ENCODE measurements at places on chromosomes 1 and 21.

DNA sequence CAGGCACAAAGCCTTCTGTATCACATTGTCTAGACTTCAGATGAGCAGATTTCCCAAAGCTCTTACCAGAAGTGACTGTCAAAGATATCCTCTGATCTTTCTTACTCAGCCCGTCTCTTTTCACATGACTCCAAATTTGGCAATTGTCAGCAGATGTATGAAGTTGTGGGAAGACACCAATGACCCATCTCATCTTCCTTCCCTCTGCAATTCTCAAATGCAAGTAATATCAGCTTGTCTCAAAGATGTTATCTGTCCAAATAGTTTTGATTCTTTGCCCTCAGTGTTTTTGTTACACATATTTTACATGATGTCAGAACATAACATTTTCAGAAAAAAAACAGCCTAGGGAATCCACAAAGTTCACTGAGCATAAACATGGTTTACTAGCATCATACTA is 45.1 kb upstream of the RGS2 start:
- DNase-seq: no peak

GRCh38 chr1:29798699-29799566 is 562.6 kb downstream of the PTPRU start:
- no peak for DNase-seq

DNA sequence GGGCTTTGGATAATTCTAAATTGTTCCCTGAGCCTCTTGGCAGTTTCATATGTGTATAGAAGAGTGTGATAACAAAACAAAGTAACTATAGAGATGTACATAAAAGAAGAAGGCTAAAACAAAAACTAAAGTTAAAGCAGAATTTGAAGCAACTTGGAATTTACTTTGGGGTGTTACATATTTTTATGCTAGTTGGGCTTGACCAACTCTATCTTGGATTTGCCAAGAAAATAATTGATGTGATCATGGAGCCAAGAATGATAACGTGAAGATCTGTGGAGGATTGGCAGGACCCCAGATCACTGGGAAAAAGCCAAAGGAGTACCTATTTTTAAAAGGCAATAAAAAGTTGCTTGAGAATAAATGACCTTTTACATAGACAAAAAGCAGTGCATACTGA is 206.9 kb downstream of the LMO4 start:
- DNase-seq: no peak

DNA sequence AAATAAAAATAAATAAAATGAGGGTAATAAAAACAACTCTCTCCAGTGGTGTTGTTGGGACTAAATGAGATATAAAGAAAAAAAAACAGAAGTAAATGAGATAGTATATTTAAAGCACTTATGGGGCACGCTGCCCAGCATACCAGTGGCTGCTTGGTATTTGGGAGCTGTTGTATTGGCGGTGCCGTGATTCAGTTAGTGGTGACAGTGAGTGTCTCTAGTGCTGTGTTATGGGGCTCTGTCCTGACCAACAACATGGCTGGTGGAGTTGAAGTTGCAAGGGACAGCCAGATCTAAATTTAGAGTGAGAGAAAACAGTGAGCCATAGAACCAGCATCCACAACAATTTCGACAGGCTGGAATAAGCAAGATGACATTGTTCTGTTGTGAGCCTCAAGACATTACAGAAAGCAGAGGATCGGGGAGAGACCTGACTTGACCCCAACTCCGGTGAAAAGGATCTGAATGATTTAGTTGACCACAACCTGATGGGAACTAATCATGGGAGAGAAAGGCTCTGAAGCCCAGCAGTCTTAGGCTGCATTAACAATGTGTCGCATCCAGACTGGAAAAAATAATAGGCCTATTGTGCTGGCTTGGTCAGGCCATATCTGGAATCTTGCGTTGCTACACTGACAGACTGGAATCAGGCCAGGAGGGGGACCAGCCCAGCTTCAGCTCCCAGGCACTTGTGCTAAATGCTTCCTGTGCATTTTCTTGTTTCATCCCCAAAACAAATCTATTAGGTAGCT is 2.4 kb upstream of the MFSD2A start:
- no peak for DNase-seq

- DNase-seq: no peak
Observed at GRCh38 chr1:165843304-165843703, 15.9 kb downstream of the UCK2 start.

DNA sequence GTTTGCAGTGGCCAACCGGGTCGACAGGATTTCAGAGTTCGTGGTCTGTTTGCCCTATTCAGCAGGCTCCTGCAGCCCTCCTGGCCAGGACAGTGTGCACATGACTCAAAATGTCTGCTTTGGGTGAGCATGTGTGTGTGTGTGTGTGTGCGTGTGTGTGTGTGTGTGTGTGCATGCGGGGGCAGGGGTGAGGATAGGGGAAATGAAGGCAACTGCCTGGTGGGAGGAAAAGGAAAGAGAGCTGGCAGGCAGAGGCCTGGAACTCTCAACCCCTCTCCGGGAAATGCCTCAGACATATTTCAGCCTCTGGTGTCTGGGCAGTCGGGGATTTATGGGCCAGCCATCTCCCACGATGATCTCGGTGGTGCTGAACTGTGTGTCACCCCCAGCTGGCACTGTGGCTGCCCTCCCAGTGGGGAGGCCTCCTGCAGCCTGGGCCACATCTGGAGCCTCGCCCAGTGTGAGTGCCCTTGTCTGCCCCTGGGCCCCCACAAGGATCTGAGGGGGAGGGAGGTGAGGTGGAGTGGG is 15.2 kb downstream of the CDCP2 start:
- DNase-seq: no peak

GRCh38 chr1:161182214-161182613 is 4.9 kb upstream of the B4GALT3 start:
- DNase-seq: peak; percentile 74

- DNase-seq: no peak
Observed at GRCh38 chr1:153402226-153402625, 11.4 kb upstream of the S100A8 start.

GRCh38 chr1:244887281-244887680 is 22.9 kb upstream of the HNRNPU start:
- no peak for DNase-seq

DNA sequence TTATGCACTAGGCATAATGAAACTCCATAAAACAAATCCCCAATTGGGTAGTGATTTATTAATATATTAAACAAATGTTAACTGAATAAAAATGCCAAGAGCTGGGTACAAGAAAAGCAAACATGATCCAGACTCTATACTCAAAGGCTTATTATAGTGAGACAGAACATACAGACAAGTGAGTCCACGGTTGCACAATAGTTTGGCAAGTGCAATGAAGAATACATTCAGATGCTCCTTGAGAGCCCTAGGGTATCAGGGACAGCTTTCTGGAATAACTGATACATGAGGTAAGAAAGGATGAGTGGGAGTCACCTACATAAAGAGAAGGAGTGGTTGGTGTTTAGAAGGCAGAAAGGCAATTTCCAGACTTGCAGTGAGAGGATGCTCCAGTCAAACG is 85.1 kb downstream of the VAV3 start:
- DNase-seq: no peak

DNA sequence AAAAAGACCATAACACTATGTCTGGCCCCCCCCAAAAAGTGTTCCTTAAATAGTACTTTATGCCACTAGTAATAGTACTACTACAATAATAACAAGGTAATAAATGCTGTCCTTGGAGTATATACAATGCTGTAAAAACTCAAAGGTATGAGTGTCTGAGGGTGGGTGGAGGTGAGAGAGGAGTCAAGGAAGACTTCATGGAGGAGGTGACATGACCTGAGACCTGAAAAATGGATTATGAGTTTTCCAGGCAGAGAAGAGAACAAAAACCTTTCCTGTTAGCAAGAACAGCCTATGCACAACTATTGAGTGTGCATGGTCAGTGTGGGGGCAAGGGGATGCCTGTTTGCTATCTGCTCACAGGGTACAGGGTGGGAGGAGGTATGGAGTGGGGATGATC is 290.2 kb upstream of the USP24 start:
- DNase-seq: no peak

DNA sequence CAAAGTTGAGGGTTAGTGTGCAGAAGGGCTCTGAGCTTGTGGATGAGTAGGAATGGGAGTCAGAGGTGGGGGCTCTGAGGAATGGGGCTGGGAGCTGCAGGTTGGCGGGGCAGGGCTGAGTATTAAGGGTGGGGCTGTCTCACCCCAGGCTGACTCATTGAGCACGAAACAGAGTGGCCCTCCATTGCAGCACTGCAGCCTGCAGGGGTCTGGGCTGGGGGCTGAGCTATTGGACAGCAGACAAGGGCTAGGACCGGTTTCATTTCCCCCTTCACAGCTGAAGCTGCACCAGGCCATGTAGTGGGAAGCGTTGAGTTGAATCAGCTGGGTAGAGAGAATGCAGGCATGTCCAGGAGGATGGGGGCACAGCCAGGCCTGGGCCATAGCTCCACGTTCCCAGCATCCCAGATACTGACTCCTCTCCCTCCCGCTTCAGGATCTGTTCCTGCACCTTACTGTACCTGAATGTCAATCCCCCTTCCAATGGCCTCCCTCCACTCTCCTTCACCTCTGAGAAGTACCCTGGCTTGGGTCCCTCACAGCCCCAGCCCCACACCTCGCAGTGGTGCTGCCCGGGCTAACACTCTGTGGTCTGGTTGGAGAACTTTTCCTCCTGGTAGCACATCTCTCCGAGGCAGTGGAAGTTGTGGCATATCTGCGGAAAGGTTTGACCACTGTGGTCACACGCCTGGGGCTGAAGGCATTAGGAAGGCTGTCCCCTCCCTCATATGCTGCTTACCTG is 4.4 kb upstream of the INPP5B start:
- no peak for DNase-seq

GRCh38 chr1:150549496-150550221 is 451 bp downstream of the ADAMTSL4 start:
- no peak for DNase-seq

DNA sequence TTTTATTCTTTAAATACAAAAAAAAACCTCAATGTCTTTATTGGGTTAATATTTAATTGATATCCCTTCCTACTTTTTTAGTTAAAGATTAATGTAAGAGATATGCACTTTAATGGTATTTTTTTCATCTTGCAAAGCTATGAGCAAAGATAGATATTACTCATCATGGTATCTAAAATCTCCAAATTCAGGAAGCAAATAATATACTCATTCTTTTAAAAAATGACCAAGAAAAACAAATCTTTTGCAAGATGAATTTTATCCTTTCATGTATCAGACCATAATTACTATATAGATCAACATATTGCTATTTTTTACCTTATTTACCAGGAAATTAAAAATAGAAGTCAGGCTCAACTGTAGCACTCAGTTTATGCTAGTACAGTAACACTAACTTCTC is 330.4 kb downstream of the KCNT2 start:
- no peak for DNase-seq
